Naive thymus-derived CD8-positive, alpha-beta T cell (primary cell): ENCODE measurements at places on chromosomes 5 and 9.

GRCh38 chr5:155844542-155844941 is 482.4 kb upstream of the SGCD start:
- DNase-seq = no peak

- DNase-seq = no peak
These were observed 344.3 kb downstream of the ZNF608 start for GRCh38 chr5:124402144-124402581.

DNA sequence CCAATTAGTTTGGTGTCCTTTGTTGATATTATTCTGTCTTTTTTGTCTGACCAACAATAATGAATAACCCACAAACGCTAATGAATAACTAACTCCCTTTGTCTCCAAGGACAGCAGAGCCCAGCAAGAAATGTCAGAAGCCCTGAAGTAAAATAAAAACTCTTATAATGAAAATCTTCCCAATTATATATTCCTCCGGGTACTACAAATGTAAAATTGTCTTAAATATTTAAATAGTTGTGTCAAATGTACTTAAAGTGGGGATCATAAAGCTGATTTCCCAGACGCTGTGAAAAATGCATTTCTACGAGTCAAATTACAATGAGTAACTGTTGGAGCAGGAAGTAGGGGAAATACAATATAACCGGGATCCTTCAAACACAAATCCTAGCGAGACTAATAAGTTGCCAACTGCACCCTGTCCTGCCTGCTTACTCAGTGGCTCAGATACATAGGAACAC is 22.3 kb downstream of the GLIS3 start:
- DNase-seq = no peak

- DNase-seq = no peak
These were observed 70.6 kb downstream of the LMX1B start for GRCh38 chr9:126684345-126684744.

DNA sequence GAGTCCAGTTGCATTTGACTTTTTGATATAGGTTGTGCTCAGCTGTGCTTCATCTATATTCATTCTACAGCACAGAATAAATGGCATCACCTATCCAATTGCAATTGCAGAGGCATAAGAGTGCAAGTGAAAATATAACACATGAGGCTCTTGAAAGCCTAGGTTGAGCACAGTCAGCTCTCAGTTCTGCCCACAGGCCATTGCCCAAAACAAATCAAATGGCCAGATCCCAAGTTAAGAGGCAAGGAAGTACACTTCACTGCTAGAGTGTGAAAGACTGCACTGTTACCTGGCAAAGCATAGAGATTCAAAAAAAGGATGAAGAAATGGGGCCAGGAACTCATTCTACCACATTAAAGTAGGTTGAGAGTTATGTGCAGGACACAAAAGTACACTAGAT is 305.5 kb upstream of the SEMA6A start:
- no peak for DNase-seq

- DNase-seq = no peak
These were observed 16.9 kb upstream of the BOD1 start for GRCh38 chr5:173633304-173633703.

- DNase-seq = no peak
These were observed 71.5 kb downstream of the SIL1 start for GRCh38 chr5:139126711-139127111.

- DNase-seq = no peak
These were observed 1952.6 kb upstream of the WWC1 start for GRCh38 chr5:166338801-166339200.

DNA sequence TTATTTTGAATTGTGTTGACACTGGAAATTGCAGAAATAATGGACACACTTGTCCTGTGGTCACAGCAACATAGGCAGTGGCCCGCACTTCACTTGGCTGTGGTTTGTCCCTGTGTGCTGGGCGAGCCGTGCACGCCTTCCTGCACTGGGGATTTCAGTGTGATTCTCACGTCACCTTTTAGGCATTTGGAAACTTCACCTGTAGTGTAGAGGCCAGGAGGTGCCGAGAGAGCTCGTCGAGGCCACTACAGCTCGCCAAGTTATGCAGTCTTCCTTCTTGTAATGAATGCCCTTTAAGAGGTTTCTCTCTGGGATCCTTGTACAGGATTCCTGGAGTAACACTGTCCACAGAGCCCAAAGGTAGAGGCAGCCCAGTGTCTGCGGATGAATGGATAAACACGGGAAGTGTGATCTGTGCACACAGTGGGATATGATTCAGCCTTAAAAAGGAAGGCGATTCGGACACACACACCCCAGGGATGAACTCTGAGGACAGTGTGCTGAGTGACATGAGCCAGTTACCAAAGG is 14.7 kb downstream of the TRAF2 start:
- no peak for DNase-seq

DNA sequence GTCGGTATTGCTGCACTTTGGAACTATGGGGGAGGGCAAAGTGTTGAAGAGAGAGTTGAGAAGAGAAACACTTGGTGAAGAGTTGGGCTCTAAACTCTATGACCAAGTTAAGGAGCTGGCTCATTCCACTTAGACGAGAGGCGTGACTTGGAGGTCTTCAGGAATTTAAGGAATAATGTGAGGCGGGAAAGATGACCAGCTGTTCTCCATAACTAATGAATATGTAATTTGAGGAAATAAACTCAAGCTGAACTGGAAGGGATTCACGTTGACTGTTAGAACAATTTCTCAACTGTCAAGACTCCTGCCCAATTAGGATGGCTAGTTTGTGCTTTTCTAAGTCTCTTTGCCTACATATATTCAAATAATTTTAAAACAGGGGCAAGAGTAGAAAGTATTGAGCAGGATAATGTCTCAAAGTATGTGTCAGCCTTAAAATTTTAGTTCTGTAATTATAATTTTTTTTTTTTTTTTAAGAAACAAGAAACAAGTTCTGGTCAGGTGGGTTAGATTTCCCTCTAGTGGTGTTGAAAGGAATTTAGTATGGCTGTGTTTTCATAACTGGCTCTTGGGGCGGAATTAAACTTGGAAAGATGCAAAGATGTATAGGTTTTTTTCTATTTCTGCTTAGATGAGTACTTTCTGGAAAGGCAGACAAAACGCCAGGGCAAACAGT is 33.4 kb downstream of the TMEM252 start:
- no peak for DNase-seq

GRCh38 chr5:15528476-15528875 is 28.5 kb downstream of the FBXL7 start:
- DNase-seq = no peak

GRCh38 chr9:36358486-36358885 is 41.6 kb downstream of the RNF38 start:
- DNase-seq = no peak

DNA sequence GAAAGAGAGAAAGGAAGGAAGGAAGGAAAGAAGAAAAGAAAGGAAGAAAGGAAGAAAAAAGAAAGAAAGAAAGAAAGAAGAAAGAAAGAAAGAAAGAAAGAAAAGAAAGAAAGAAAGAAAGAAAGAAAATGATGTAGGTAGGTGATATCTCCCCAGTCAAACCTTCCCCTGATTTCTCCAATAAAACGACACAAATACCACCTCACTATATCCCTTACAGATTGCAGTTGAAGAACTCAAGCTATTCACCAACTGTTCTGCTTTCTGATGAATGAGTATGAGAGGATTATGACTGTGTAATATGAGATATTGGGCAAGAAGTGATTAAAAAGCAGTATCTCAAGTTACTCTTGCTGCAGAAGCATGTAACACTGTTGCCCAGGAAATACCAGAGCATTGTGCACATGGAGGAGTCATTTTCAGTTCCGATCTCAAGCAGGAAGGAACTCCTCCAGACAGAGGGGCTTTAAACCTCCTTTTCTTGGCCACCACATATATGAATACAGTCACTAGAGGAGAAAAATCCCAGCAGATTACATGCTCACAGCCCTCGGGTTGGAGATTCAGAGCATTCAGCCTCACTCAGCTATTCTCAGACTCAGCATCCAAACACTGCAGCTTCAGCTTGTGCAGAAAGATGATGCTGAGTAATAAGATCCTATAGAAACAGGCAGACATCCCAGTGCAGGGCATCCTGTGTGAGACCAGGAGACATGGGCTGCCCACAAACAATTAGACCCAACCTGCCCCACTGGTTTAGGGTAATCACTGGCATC is 61.4 kb downstream of the UGCG start:
- DNase-seq = no peak

DNA sequence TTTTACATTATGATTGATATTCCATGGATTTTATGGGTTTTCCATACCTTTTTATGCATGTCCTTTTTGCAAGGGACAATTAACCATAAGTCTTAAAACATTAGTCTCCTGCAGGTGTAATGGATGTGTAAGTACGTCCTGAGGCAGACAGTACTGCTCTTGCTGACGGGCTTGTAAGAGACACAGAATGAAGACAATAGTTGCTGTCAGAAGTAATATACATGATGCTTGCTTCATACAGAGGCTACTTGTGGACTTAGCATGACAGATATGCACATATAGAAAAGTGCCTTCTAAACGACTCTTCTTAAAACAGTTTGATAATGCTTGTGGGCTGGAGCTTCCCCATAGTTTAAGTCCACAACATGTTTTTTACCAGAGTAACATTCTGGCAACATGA is 182.7 kb downstream of the SPATA31D1 start:
- DNase-seq = no peak

- no peak for DNase-seq
These were observed 219.5 kb upstream of the RASA1 start for GRCh38 chr5:87048156-87048555.

GRCh38 chr5:32639943-32640342 is 54.6 kb downstream of the SUB1 start:
- DNase-seq = no peak

- DNase-seq = no peak
These were observed 19.7 kb downstream of the PTTG1 start for GRCh38 chr5:160441311-160441781.

DNA sequence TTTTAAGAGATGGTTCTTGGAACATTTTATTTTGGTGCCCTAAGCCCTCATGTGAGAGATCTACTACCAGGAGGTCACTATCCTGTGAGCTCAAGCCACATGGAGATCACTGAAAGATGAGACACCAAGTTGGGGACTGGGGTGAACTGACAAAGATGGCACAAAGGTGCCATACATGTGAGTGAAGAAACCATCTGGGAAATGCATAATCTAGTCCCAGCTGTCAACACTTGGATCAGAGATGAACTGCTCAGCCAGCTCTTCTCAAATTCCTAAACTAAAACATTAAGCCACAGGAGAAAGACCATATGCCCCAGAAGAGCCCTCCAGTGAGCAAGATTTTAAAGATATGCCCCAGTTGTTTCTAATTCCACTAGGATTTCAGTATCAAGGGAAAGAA is 22.2 kb upstream of the MYOT start:
- no peak for DNase-seq

DNA sequence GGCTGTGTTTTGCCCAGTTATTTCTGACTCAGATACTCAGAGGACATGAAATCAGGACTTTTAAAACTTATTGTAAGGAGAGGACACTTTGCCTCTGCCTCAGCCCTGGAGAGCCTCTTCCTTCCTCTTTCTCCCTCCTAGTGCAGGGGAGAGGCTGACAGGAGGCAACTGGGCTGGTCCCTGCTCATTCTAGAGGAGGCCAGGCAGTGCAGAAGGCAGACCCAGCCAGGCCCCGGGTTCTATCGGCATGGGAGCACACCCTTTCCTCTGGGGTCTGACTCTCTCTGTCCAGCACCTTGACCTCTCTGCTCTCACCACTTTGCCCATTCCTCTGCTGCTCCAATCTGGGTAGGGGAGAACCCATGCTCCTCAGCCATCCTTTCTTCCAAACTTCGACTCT is 16.0 kb upstream of the SMIM32 start:
- no peak for DNase-seq

DNA sequence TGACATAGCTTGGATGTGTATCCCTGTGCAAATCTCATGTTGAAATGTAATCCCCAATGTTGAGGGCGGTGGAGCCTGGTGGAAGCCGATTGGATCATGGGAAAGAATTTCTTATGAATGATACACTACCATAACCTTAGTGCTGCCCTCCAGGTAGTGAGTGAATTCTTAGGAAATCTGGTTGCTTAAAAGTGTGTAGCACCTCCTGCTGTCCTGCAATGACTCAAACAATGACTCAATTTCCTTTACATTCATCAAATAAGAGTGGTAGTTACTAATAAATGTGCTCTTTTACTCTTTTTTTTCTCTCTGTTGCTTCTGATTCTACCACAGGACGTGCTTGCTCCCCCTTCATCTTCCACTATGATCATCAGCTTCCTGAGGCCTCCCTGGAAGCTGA is 1696.0 kb upstream of the CDH9 start:
- no peak for DNase-seq

GRCh38 chr9:14418301-14418940 is 104.5 kb upstream of the NFIB start:
- no peak for DNase-seq

GRCh38 chr9:104675611-104676010 is 18.7 kb upstream of the OR13D1 start:
- no peak for DNase-seq

DNA sequence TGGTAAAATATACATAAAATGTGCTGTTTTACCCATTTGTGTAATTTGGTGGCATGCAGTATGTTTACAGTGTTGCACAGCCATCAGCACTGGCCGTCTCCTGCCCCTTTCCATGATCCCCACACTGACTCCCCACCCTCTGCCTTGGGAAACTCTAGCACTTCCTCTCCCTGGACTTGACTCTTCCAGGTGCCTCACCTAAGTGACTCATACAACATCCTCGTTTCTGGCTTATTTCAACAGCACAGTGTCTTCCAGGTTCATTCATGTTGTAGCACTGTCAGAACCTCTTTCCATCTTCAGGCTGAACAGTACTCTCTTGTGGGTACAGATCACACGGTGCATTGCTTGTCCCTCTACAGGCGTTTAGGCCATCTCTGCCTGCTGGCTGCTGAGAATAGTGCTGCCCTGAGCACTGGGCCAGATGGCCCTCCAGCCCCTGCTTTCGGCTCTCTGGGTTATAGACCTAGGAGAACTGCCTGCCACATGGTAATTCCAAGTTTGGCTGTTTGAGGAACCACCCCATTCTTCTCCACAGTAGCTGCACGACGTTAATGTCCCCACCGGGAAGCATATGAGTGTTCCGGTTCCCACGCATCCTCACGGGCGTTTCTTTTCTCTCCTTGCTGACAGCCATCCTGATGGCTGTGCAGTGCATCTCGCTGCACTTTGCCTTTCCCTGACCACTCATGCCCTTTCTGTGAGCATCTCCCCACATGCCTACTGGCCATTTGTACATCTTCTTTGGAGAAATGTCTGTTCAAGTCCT is 211.8 kb downstream of the FANCC start:
- DNase-seq = no peak

GRCh38 chr5:18000744-18001143 is 366.5 kb downstream of the TAF11L14 start:
- DNase-seq = no peak

GRCh38 chr5:123156577-123157296 is 67.7 kb downstream of the PRDM6 start:
- no peak for DNase-seq
